Stimulated activated CD8-positive, alpha-beta memory T cell treated with anti-CD3 and anti-CD28 coated beads, Interleukin-4, amount 100 ng/mL, for 48 hours (primary cell): ENCODE measurements at places on chromosomes 5 and 9.

DNA sequence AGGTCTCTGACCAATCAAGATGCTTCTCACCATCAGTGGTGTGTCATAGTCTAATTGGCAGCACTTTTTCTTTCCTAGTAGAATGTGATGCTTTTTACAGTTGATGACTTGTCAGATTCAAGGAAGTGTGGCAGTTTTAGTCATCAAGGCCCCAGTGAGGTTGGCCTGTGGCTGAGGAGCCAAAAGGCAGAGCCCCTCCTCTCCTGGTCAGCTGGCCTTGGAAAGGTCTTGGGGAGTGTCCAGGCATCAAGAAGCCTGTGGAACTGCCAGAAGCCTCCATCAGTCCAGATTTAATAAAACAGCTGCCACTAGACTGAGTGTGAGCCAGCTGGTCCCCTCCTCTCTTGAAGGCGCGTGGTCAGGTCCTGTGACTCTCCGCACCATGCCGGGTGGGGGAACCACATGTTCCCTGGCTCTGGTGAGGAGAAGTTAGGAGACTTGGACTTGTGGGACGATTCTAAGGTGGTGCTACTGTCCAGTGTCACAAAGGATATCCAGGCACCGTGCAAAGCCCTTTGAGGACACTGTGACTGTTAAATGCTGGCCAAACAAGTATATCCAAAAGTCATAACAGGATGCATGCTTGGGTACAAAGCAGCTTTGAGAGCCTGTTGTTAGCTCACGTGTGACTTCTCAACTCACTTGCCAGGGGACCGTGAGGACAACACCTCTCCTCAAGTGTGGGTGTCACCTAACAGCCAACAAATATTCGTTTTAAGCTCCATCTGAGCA is 6.1 kb upstream of the ANGPTL2 start:
- no peak for DNase-seq

DNA sequence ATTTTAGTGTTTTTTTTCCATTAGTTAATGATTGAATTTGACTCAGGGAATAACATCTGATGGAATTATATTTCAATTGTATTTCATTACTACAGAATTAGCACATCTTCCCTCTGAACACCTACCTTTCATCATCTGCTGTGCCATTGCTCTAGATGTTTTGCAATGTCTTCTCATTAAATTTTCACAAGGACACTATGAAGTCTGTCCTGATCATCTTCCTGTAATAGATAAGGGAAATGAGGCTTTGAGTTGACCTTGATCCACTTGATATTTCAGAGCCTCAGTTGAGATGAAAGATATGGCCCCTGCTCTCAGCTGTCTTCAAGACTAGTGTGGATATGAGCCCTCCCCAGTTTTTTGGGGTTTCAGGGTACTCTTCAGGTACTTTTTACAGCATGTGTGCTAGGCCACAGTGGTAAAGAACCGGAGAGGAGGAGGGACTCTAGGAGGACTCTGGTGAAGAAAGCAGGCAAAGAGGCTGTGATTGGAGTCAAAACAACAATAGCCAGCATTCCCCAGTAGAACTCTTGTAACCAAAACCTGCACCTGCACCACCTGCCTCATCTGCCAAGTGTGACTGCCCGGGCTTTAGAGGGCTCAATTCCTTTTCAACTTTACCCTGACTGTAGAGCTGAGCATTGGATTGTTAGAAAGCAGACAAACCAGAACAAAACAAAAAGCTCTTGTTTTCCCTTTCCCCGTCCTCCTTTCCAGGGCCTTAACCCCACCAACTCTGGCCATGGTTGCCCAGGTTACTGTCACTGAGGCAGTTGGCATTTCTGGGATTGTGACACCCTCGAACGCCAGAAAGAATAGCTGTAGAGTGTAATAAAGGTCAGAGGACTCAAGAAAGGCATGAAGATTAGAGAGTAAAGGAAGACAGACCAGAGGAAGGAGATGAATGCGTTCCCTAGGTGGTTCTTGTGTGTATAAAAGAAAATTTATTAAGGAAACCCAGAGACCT is 56.3 kb downstream of the ERAP1 start:
- DNase-seq: no peak

DNA sequence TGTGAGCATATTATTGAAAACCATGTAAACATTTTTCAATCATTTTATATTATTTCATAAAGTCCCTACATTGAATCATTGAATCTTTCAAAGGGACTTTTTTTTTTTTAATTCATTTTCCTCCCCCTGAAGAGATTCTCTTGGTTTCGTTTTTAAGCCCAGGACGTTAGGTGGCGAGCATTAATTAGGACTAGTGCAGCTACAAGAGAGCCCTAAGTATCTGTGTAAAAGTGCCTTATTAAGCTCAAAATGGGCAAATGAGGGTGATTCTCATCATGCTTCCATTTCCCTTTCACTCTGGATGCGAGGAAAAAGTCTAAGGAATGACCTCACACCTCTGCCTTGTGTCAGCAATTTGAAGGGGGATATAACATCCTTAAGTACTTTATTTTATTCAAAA is 517.9 kb upstream of the ITGA1 start:
- no peak for DNase-seq

GRCh38 chr5:111200828-111201227 is 23.4 kb upstream of the CAMK4 start:
- DNase-seq: no peak

- no peak for DNase-seq
Measured at GRCh38 chr5:72468606-72469005, 38.6 kb downstream of the ZNF366 start.

DNA sequence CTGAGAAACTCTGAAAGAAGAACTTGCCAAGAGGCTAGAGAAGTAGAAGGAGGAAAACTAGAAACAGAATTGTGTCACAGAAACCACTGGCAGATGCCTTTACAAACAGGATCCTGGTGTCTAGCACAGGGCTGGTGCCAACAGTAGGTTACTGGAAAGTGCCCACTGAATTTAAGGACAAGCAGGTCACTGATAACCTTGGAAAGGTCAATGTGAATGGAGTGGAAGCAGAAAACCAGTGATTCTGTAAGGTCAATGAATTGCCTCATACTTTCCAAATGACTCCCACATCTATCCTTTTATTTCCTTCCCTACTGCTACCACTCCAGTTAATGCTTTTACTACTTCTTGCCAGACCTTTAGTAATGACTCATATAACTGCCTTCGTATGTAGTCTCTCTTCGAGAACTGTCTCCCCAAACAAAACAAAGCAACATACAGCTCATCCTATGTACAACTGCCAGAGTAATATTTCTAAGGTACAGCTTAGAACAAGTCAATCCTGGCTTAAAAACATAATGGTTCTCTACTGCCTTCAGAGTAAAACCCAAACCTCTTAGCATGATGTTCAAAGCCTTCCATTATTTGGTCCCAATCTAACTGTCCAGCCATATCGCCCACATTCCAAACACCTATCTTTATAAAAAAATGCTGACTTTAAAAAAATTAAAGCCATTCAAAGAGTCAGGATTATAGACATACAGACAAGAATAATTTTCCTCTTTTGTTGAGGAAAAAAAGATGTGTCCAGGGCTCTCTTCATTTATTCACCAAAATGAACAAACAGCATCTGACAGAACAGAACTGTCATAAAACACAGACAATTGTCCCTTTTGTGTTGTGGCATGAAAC is 52.5 kb downstream of the NR3C1 start:
- no peak for DNase-seq

DNA sequence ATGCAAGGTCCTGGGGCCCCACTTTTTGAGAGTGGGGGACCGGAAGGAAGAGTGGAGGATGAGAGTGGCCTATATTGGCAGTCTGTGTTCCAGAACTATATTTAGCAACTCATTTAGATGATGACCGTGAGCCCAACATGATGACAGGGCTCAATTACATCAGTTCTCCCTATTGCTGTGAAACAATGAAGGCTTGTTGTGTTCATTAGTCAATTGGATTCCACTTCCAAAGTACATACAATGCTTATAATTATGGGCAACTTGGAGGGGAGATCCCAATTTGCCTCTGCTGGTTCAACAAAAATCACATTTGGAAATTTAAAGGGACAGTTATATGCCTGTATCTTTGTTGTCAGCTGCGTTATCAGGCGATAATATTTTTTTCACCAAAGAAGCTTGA is 91.1 kb downstream of the TARS1 start:
- no peak for DNase-seq

DNA sequence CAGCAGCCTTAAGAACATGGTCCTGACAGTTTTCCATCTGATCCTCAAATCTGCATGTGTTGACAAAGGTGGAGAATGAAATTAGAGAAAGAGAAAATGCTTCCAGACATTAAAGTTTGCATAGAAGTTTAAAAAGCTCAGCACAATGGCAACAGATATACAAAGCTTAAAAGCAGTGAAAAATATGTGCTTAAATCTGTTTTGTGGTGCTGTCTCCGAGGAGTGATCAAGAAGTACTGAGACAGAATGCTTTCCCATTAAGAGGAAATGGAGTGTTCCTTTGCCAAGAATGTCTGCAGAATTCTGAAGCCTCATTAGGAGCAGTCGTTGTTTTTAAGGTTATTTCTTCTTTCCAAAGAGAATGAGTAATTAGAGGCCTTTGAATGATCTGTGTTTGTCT is 131.4 kb downstream of the MCTP1 start:
- no peak for DNase-seq

- no peak for DNase-seq
Measured at GRCh38 chr9:32136700-32137339, 247.6 kb upstream of the ACO1 start.

DNA sequence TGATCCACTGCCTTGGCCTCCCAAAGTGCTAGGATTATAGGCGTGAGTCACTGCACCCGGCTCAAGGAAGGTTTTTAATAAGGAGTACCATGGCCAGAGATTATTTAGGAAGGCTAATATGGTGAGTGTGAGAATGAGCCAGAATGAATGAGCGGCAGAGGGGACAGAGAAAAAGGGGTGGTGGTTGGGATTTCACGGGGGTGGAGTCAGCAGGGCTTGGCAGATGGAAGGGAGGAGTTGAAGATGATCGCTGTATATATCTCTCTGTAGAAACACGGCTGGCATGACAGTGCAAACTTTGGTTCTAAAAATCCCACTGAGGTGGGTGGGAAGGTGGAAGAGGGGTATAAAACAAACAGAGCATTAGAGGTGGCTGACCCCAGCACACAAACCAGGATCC is 176.7 kb upstream of the TBC1D2 start:
- no peak for DNase-seq

- DNase-seq: no peak
Measured at GRCh38 chr5:106174903-106175302, 1495.8 kb downstream of the EFNA5 start.

DNA sequence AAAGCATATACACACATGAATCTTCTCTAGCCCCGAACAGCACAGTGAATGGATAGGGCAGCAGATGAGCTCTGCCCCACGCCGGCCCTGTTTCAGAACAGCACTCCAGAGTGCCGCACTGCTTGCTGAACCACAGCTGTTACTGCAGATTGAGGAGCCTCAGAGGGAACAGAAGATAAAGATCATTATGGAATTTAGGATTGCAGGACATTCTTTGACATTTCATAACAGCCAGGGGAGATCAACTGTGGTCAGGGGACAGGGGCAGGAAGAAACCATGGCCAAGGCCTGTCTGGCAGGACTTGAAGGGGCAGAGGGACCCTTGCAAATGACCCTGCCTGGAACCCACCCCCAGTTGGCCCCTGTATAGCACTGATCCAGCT is 20.6 kb downstream of the IRF1 start:
- DNase-seq: no peak

DNA sequence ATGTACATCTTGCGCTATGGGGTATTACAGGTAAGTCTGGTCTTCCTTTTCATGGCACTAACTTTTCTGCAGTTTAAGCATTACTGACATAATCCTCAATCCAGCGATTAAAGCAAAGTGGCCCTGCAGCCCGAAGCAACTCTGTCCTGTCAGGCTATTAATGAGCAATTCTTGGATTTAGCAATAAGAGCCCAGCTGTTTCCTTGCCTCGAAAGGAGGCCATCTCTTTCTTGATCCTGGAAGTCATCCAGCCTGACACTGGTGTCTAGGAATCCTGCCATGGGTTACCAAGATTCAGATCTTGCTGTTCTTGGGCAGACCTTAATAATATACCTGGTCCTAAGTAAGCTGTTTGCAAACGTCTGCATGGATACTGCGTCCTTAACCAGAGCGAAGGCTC is 102.0 kb downstream of the RFK start:
- no peak for DNase-seq

DNA sequence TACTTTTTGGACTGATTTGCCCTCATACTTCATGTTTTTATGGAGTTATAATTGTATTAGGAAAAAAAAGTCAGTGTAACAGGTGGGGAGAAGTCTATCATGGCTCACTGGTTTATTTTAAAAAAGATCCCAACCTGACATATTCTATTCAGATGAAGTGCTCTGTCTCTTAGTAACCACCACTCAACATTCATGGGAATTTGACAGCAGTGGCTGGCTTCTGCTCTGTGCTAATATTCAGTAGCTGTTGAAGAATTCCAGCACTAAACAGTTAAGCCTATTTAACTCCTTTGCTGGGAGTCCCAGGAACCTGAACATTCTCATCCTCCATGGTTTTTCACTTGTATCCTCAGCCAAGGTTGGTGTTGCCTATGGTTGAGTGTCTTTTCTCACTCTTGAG is 23.1 kb downstream of the CMYA5 start:
- DNase-seq: no peak

DNA sequence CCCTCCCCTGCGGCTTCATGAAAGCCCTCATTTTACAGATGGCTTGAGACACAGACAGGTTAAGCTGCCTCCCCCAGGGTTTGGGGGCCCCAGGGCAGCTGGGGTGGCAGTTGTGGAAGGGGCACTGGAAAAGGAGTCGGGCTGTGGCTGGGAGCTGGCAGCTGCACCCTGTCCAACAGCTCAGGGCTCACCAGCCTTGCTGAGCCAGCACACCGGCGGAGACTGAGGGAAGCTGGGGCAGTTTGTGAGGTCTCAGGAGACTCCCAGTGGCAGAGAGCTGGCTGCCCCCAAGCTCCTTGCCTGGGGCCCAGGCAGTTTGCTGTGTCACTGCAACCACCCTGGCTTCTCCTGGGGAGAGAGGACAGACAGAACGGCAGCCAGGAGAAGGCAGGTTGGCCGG is 34.8 kb upstream of the RAPGEF1 start:
- no peak for DNase-seq

- no peak for DNase-seq
Measured at GRCh38 chr9:125630436-125630835, 76.6 kb downstream of the MAPKAP1 start.

GRCh38 chr9:76932757-76933156 is 26.8 kb upstream of the PRUNE2 start:
- DNase-seq: no peak
